ENCODE measurements at places on chromosomes 7 and 10.

DNA sequence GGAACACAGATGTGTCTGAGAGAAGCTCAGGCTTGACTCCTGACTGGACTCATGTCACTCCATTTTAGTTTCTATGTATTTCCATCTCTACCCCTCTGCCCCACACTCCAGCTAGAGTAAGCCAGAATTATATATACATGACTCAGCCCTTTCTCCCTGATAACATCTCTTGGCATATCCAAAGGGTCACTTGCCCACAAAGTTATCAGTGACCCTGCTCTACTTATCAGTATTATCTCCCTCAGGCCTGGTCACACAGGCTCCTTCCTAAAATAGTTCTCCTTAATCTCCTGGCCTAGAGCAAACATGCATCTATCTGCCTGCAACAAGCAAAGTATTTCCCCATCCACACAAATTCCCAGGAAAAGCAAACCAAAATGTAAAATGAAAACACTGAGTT, 598.3 kb downstream of the SUGCT start:
- no peak for DNase-seq

- no peak for DNase-seq
These were observed 111.8 kb upstream of the AGR3 start for GRCh38 chr7:16993543-16993942.

- no peak for DNase-seq
These were observed 1.3 kb downstream of the GJD4 start for GRCh38 chr10:35606430-35606829.

GRCh38 chr10:12577610-12578009, 228.3 kb downstream of the CAMK1D start:
- DNase-seq = no peak

- DNase-seq = no peak
These were observed 288.8 kb downstream of the USP6NL start for GRCh38 chr10:11322698-11323097.

GRCh38 chr10:95755511-95756004, 405 bp upstream of the ENTPD1 start:
- no peak for DNase-seq

- no peak for DNase-seq
These were observed 237.3 kb downstream of the INHBA start for GRCh38 chr7:41465571-41465970.

DNA sequence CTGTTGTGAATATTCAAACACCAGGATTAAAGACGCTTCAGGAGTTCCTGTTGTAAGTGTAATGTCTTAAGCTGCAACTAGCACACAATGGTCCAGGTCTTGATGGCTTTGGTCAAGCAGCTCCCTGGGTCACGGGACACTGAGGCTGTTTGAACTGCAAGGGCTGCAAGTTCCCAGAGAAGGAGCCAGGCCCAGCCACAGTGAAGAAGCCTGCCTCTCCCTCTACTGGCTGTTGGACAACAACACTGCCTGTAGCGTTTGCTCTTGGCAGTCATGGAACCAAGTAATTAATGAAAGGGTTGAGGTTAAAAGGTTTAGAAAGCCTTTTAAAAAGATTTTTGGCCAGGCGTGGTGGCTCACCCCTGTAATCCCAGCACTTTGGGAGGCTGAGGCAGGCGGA, 31.9 kb upstream of the GUSB start:
- DNase-seq = no peak

GRCh38 chr7:2202361-2202761, 30.4 kb downstream of the MAD1L1 start:
- no peak for DNase-seq

DNA sequence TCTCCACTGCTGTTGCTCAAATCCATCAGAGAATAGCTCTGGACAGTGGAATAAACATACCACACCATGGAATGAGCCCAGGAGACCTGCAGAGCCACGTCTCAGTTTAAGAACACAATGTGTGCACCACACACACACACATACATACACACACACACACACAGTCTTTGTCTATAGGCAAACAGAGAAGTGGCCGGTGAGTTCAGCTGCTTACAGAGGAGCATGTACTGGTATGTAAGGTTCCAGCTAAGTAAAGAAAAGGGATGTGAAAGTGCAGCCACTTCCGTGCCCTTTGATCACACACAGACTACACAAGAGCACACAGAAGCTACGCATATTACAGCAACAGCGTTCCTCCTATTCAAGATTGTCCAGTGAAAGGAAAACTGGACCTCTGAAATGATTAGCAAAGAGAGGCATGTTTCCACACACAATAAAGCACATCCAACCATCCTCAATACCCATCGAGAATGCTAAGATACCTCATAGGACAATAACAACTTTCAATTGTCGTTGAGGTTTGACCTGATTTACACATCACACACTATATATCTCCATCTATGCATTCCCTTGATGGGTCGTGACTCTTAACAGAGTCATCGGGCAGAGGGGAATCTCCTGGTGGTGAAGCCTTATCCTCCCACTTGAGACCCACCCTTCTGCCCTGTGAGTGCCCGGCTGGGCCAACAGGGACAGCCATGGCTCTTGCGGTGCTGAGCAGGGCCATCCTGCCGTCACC, 23.6 kb downstream of the SLC35B4 start:
- DNase-seq = no peak

- DNase-seq = no peak
These were observed 23.4 kb downstream of the MCMBP start for GRCh38 chr10:119849031-119849789.

DNA sequence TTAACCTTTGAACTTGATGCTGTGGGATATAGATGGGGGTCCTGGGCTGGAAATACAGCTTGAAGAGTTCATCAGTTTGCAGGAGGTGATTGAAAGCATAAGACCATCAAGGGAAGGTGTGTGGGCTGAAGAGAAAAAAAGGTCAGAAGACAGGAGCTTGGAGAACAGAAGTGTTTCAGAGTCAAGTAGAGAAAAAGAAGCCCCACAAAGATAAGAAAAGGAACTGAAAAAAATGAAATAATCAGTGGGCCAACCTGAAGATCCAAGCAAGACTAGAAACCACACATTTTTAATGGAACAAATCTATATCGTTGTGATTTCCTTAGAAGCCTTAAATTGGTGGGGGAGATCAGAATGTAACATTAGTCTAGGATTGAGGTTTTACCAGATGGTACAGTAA, 22.5 kb downstream of the ZEB1 start:
- DNase-seq = no peak

GRCh38 chr10:89414146-89414878, at the start of gene IFIT5:
Gene IFIT5, plus strand, starts transcription at chr10:89414568. Its CDS starts 231 bp downstream, at chr10:89414799.
- DNase-seq = peak; percentile 58

- no peak for DNase-seq
These were observed 196.3 kb upstream of the FOXP2 start for GRCh38 chr7:114218283-114218682.

GRCh38 chr7:46713868-46714596, 793.0 kb upstream of the IGFBP3 start:
- no peak for DNase-seq

GRCh38 chr7:27112361-27112760, 9.9 kb upstream of the HOXA2 start:
- no peak for DNase-seq

- no peak for DNase-seq
These were observed 29.0 kb downstream of the UPP1 start for GRCh38 chr7:48118041-48118440.

- DNase-seq = no peak
These were observed 569.4 kb downstream of the SUGCT start for GRCh38 chr7:40704172-40704571.

DNA sequence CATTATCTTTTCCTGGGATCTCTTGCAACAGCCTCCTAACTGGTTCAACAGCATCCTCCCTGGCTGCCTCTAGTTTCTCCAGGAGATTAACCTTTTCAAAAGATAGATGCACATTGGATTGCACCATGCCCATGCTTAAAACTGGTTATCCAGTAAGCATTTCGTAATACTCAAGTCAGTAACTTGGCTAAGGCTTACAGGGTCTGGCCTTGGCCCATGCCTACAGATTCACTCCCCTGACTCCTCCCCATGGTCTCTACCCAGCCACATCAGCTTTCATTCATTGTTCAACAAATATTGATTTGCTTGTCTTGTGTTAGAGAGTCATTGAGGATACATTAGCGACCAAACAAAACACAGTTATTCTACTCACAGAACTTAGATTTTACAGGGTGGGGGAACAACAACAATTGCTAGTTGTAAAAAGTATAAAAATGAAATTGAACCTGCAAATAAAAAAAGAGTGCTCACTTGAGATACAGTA, 1.8 kb upstream of the KIF20B start:
- DNase-seq = no peak

GRCh38 chr10:28036587-28036986, 37.7 kb upstream of the ODAD2 start:
- no peak for DNase-seq

DNA sequence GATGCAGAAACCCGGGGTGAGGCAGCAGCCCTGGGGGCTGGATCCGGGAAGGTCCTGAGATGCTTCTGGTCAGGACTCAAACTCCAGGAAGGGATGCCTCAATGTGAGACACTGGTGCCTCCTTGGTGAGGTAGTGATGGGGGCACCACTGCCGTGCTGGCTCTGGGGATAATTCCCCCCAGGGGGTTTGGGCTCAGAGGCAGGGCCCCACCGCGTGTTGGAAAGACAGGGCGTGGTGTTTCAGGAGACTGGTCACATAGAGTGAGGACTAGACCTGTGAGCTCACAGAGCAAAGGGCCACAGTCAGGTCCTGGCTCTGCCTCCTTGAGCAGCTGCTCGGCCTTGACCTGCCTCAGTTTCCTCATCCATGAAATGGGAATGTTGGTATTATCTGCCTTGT, 361.9 kb downstream of the GLRX3 start:
- DNase-seq = no peak

GRCh38 chr7:107977048-107977447, 25.9 kb downstream of the LAMB1 start:
- DNase-seq = no peak

DNA sequence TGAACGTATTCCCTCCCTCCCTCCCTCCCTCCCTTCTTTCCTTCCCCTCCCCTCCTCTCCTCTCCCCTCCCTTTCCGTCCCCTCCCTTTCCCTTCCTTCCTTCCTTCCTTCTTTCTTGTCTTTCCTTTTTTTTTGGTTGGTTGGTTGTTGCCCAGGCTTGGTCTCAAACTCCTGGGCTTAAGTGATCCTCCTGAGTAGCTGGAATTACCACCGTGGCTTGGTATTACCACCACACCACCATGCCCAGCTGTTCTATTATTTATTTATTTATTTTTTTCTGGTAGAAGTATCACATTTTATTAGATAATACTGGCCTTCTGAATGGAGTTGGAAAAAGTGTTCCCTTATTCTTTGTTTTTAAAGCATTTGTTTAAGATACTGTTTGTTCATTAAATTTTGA, 95.9 kb downstream of the PHF14 start:
- no peak for DNase-seq

DNA sequence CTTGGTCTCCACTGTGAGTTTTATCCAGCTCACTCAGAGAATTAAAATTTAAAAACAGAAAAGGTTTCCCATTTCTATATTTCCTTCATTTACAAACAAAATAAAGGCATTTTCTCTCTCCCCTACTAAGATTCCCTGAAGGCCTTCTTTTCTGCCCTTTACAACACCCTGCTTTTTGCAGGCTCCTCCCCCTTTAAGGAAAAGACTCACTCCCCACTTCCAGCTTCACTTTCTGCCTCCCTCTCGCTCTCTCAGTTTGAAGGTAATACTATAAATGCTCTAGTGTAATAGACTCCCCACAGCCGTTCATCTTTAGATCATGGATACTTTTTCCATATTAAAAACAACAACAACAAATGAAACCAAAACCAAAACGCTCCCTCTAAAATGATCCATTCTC, 53.3 kb downstream of the CDHR3 start:
- no peak for DNase-seq

DNA sequence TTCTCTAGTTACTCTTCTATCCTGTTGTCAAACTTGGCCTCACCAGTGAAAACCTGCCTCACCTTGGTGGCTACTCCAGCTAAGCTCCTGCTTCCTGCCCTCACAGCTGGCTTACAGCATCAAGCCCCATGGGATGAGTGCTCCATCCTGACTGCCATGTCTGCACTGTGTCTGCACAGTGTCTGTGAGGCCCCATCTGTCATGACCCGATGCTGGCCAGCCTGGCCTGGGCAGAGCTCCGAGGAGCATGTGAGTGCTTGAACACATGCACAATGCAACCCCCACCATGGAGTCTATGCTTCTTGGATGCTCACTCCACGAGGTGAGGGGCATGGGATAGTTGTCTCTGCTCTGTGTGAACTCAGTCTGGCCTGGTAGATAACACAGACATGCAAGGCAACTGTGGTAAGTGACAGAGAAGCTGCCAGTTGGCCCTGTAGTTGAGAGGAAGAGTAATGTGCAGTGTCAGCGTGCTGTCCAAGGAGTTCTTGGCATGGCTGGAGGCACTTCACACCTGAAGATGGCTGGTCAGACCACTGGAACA, 207.1 kb upstream of the ZNF32 start:
- no peak for DNase-seq

GRCh38 chr10:84820120-84820519, 491.7 kb downstream of the CCSER2 start:
- DNase-seq = no peak

GRCh38 chr10:91103384-91104192, 116.9 kb upstream of the PCGF5 start:
- DNase-seq = no peak

DNA sequence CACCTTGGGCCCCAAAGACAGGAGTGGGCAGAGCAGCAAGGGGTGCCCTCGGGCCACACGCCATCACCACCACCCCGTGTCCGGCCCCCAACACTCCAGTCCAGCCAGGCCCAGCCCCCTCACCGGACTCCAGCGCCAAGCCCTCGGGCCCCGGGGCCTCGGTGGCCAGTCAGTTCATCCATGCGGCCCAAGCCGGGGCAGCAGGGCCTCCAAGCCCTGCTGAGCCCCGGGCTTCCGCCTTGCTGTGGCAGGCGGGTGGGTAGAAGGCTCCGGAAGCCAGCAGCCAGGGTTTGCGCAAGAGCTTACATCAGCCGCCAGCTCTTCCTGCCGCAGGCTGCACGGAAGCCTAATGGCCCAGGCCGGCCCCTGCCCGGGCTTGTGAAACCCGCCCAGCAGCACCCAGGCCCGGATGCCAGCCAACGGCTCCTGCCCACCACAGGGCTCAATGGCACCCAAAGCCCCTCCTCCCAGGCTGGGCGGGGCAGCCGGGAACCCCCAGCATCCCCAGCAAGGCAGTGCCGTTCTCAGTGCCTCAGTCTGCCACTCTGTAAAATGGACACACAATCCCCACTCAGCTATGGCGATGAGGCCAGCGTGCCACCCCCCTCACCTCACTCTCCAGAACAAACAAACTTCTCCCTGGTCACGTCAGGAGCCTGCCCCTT, 26.5 kb downstream of the TNRC18 start:
- peak; percentile 75 for DNase-seq

GRCh38 chr10:119670717-119671116, 19.5 kb downstream of the BAG3 start:
- DNase-seq = no peak

DNA sequence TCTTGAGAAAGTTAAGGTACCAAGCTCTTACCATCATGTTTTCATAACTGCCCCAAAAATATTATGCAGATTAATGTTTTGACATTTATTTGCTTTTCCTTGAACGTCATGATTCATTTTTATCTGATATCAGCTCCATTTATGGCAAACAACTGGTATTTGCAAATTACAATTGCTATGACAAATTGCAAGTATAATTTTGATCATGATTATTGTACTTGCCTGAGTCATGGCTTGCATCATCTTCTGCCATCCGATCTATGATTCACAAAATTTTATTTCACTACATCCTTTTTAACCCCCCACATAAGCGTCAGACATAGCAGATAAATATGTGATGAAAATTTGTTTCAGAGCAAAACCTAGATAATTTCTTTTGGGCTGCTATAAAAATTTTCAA, 155.0 kb downstream of the STK31 start:
- no peak for DNase-seq
